ENCODE measurements at places on chromosomes 5 and 9.

GRCh38 chr5:54867310-54867944, 118.0 kb downstream of the ESM1 start:
- DNase-seq: no peak

- no peak for DNase-seq
Measured at GRCh38 chr5:68265822-68266395, 50.4 kb downstream of the PIK3R1 start.

DNA sequence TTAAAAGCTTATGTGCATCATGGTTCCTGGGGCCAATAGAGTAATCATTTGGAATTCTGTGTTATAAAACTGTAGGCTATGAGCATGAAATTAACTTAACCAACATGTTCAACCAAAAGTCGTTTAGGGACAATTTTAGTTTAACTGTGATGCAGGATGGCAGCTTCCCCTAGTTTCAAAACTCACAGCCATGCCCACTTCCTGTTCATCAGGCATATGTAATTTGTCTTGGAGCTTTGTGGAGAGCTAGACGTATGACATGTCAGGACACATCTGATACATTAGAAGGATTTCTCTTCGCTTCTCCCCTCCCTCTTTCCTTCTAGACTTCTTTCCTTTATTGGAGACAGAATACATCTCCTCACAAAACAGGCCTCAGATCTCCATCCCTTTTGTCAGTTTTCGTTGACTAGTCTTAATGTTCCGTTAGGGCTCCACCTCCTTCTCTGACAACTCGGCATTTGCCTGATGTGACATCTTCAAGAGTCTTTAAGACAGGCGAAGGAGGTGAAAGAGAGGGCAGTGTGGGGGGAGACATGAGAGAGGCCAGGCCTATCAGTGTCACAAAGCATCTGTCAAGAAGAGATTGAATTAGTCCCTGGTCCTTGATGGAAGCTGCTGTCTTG, 176.0 kb downstream of the MSX2 start:
- no peak for DNase-seq

GRCh38 chr5:174139623-174140022, 94.1 kb downstream of the NSG2 start:
- DNase-seq: no peak
